ENCODE measurements at places on chromosomes 13 and 19. TPM values are rescaled to one million over a fixed set of nuclear protein-coding genes. Genes with fewer than 3 reads are reported as not detected.

NAT14 gene
- total RNA-seq: 8.2 TPM

DNA sequence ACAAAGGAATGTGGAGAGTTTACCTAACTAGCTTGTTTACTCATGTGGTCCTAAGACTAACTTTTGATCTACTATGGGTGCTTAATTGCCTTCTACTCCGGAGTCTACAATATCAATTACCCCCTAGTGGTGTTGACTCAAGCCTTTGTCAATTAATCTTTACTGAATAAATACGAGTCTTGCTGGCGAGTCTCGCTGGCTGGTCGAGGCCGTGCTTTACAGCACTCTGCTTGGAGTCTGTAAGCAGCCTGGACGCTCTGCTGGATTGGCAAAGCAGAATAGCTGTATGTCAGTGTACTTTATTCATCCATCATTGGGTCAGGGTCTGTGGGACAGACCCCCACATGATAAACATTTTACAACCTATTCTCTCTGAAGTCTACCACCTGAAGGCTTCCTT is 9.9 kb upstream of the SPART start:
- no peaks in the 10 kb centered on the region for H3K27me3 ChIP-seq
- H3K4me3 ChIP-seq: no peak overlapping the region

SELENOV gene
- not detected for total RNA-seq

DNA sequence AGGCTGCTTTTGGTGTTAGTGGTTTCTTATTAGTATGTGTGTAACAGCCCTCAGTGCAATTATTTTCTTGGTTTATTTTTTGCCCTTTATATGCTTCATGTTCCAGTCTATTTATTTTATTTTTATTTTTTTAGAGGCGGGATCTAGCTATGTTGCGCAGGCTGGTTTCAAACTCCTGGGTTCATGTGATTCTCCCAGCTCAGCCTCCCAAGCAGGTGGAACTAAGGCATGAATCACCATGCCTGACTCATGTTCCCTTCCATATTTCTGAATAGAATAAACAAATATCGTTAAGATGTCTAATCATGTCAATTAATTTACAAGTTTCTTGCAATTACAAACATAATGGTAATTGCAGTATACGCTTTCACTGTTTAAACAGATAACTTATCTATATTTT is 11.7 kb downstream of the SKA3 start:
- H3K4me3 ChIP-seq: no peak overlapping the region
- H3K4me1 ChIP-seq: no peaks in the 10 kb centered on the region
- H3K27ac ChIP-seq: no peak overlapping the region
- DNase-seq: no peak

DNA sequence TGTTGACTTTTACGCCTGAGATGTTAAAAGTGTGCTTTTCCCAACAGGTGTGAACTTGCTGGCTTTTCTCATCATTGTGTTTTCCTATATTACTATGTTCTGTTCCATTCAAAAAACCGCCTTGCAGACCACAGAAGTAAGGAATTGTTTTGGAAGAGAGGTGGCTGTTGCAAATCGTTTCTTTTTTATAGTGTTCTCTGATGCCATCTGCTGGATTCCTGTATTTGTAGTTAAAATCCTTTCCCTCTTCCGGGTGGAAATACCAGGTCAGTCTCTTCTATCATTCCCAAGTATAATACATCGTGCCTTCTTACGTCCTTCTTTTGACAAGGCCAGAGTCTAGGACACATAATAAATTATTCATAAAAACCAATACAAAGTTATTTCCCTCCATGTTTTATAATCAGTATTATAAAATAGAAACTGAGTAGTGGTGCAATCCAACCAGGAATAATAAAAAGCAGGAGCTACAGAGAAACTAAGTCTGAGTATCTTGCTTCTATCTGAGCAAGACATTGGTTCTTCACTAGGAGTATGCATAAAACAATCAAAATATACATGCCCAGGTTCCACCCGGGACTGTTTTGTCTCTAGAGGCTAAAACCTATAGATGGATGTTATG is 57.9 kb downstream of the RXFP2 start:
- no peak overlapping the region for H3K4me3 ChIP-seq
- no peaks in the 10 kb centered on the region for H3K36me3 ChIP-seq
- DNase-seq: no peak
- H3K4me1 ChIP-seq: no peaks in the 10 kb centered on the region
- H3K27ac ChIP-seq: no peak overlapping the region
- no peaks in the 10 kb centered on the region for H3K27me3 ChIP-seq

DNA sequence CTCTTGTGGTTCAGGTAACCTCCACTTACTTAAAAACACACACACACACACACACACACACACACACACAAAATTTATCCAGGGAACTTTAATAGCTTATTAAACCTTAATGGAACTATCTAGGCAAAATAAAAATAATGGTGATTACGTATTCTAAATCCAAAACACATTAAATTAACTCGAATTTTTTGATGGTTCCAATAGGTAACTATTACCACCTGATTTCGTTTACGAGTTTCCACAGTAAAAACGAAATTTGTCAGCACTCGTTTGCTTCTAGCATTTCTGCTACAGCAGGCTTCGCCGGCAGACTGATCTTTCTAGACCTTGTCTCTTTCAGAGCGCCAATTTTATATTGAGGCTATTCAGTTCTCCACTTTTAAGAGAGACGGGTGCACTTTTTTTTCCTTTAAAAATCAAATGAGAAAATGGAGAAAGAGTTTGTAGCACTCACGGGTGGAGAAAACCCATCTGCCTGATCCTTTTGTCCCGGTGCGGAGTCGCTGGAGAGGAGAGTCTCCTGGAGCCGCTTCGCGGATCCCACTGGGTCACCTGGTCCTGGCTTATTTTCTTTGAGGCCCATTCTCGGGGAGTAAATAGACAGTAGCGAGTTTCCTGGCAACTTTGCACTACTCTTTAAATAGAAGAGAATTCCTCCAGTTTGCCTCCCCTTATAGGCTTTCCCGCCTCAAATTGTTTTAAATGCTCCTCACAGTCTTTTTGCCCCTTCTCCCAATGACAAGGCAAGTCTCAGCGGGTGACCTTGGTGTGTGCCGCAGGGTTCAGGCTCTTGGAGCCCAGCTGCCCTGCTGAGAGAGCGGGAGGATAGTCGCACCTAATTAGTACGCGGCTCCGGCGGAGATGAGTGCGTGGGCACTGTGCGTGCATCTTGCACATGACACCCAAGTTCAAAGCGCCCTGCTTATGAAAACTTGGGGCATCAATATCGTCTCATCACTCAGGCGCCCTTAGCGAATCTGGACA is 117.0 kb downstream of the KCNRG start:
- H3K27ac ChIP-seq: no peak overlapping the region
- no peaks in the 10 kb centered on the region for H3K27me3 ChIP-seq
- no peak for DNase-seq

GRCh38 chr19:13153569-13154240 is 3.5 kb downstream of the IER2 start:
- H3K27me3 ChIP-seq: no peaks in the 10 kb centered on the region
- peaks cover 40% of the 10 kb centered on the region for H3K4me1 ChIP-seq
- H3K4me3 ChIP-seq: peak overlapping the region; percentile 78
- H3K27ac ChIP-seq: peak overlapping the region; percentile 98
- DNase-seq: peak; percentile 59
- H3K36me3 ChIP-seq: no peaks in the 10 kb centered on the region

MYPOP gene
- total RNA-seq: 13.5 TPM

Data from body of pancreas (tissue), 4 donors.